Central memory CD4-positive, alpha-beta T cell (primary cell): ENCODE measurements at places on chromosomes 5 and 9.

DNA sequence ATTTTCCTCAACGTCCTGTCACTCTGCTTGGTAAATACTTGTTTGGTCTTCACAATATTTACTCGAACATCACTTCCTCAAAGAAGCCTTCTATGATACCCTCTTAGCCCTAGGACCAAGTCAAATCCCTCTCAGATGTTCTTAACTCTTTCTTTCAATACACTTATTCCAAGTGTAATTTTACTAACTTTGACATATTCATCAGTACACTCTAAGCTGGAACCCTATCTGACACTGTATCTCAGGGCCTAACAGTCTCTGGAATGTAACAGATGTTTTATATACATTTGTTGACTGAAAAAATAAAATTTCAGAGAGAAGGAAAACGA, 19.6 kb downstream of the SIL1 start:
- DNase-seq = no peak

DNA sequence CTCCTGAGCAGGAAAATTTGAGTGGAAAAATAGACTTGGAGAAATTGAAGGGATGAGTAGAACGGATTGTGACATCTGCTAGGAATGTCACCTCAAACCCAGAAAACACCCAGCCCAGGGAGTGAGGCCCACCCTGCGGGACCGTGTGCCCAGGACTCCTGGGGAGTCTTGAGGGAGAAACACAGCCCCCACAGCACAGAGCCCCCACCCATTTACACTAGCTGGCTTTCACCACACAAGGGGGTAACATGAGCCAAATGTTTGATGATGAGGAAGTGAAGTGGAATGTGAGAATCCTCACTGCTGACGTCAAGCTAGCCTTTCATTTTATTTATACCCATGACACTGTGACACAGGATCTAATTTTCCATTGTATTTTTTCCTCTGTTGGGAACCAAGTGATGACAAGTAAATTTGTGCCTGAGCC, 42.8 kb upstream of the PDE8B start:
- DNase-seq = no peak

DNA sequence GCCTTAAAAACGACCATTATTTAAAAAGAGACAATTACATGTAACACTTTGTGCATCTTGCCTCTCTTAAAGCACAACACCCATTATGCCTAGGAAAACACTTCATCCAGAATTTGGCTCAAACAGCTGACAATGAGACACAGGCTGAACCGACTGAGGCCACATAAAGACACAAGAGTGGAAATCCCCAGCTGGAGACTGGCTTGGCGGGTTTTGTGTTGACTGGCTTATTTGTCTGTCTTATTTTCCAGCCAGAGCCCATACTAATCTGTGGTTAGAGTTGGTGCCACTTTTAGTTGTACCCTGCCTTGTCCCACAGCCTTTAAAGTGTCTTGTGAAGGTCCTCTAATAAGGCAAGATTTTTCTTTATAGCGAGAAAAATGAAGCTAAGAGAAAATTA, 21.2 kb downstream of the TRIM14 start:
- peak; percentile 57 for DNase-seq

- no peak for DNase-seq
Measured at GRCh38 chr5:115626445-115626823, 598 bp upstream of the TMED7 start.

- no peak for DNase-seq
Measured at GRCh38 chr5:172743112-172743959, 27.7 kb downstream of the DUSP1 start.

GRCh38 chr5:152606776-152607364, 201.8 kb upstream of the NMUR2 start:
- DNase-seq = no peak

DNA sequence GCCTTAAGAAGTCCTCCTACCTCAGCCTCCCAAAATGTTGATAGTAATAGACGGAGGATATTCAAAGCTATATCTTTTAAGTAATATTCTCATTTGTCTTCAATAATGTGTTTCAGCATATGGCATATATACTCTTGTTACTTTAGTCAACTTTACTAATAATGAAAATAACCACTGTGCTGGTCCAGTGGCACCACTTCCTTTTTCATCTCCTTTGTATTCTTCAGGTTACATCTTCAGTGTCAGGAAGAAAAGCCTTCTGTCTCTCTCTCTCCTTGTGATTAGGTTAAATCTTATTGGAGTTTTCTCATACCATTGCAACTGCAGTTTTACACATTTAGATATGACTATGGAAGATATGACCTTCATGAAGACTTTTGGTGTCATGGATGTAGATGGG, 31.3 kb downstream of the PARP8 start:
- no peak for DNase-seq

DNA sequence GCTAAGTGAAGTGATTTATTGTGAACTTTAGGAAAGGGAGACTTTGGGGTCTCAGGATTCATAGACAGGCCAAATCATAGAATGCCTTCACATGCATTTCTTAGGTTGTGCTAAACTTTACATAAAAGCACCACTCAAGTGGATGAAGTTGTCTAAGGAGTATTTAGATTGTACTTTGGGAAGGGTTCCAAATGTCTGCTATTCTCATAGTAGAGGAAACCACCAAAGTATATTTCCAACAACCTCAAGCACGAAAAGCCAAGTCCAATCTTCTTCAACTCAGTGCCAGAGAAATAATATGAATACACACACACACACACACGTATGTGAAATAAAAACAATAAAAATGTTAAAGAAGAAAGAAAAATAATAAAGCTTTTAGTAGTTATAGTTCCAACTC, 41.8 kb downstream of the ENC1 start:
- no peak for DNase-seq

DNA sequence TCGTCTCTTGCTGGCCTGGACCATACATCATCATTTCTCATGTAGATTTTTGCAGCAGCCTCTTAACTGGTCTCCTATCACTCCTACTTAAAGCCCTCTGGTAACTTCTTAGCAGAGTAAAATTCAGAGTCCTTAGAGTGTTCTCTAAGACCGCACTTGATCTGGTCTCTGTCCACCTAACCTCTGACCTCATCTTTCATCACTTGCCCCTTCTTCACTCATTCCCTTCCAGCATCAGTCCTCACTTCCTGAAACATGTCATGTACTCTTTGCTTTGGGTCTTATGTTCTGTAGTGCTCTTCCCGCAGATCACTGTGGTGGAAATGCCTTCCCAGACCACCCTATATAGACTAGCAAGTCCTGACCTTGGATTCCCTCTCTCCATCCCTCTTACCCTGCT, 9.8 kb downstream of the LARP1 start:
- no peak for DNase-seq

DNA sequence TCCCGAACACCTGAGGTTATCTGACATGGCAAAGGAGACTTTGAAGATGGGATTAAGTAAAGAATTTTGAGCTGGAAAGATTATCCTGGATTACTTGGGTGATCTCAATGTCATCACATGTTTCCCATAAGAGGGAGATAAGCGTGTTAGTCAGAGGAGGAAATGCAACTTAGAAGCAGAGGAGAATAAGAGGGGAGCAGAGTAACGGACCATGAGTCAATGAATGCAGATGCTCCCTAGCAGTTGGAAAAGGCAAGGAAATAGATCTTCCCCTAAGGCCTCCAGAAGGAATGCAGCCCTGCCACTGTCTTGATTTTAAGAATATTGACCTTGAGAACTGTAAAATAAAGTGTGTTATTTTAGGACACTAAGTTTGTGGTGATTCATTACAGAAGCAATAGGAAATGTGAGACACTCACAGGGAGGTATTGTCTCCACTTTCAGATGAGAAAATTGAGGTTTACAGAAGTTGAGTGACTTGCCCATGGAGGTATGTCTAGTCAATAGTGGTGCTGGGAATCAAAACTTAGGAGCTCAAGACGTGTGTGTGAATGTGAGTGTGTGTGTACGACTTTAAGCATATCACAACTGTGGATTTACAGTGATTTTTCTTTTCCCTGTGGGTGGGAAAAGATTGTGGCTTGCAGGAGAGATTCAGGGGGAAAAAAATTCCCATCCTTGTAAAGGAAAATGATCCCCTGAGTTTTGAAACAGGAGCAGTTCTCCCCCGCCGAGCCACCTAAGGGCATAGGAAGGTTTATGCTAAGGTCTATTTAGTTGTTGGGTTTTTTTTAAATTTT, 125.3 kb downstream of the TRIM32 start:
- DNase-seq = no peak

DNA sequence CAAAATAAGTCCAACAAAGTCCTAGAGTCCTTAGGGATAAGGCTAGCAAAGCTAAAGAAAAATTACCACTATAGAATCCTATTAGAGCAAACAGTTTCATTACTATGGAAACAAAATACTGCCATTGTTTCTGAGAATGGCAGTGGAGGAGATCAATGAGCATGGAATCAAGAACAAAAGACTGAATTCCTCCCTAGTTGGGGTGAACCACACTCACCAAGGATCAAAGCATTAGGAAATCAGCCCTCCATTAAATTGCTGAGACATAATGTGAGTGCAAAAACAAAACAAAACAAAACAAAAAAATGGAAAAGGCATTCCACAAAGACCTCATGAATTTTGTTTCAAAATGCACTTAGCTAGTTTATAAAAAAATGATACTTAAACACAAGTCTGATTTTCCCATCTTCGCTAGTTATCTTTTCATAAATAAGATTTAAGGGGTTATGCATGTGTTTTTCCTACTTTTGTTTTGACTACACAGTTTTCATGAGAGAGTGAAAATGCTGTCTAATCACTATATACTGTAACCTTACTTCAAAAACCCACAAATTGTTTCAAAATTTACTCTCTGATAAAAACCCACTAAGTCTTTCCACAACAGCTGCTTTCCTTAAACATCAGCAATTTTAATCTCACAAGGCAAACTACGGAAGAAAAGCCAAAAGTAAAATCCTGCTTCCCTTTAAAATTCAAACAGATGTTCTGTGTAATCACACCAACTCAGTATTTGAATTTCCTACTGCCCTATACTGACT, 9.7 kb downstream of the SERINC5 start:
- DNase-seq = peak; percentile 29

- DNase-seq = no peak
Measured at GRCh38 chr5:154193283-154193682, 2.8 kb downstream of the GALNT10 start.

GRCh38 chr9:127706836-127707241, at the start of gene CFAP157:
CFAP157 (plus strand) TSS chr9:127706988; CDS start chr9:127707032, 44 bp downstream.
- DNase-seq = no peak

DNA sequence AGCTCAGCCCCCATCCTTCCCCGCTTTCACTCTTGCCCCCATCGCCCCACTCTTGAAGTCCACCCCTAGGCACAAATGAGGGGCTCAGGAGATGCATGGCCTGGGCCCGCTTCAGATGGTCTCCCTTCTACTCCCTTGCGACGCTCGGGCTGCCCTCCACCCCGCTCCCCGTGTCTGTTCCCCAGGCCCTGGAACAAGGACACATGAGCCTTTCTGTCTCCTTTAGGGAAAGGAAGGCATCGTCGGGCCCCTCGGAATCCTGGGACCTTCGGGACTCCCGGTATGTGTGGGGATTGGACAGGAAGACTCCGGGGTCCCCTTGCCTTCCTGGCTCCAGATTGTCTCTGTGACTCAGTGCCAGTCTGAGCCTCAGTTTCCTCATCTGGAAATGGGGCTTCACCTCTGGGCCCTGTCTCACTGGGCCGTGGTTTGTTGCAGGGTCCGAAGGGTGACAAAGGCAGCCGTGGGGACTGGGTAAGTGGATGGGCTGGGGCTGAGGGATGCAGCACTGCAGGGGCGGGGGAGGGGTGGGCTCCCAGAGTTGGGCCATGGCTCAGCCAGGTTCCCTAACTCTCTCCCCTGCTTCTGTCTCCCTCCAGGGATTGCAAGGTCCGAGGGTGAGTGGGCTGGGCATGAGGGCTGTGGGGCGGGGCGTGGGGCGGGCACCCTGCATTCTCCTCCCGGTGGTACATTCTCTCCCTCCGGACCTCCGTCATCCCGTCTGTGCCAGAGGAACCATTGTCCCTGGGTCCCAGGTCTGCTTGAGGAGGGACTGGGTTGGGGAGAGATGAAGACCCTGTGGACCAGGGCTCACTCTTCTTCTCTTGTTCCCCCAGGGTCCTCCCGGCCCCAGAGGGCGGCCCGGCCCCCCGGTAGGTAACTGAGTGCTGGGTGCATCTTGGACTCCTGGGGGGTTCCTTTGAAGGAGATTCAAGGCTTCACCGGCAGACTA, 21.8 kb upstream of the ORM1 start:
- no peak for DNase-seq

DNA sequence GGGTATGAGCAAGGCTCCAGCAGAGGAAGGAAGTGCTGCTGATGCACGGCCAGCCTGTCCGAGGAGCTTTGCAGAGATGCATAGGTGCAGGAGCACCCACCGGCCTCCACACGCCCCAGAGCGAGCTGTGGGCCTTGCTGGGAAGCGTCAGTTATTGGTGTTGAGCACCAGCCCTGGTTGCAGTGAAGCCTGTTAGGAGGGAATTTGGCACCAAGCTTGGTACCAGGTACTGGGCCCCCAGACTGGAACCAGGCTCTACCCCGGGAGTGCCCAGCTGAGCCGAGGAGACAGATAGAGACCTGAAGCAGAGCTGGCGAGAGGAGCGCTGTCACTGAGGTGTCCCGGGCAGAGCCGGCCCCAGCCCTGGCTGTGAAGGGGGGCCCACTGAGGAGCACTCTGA, 5.2 kb downstream of the TCF7 start:
- no peak for DNase-seq

DNA sequence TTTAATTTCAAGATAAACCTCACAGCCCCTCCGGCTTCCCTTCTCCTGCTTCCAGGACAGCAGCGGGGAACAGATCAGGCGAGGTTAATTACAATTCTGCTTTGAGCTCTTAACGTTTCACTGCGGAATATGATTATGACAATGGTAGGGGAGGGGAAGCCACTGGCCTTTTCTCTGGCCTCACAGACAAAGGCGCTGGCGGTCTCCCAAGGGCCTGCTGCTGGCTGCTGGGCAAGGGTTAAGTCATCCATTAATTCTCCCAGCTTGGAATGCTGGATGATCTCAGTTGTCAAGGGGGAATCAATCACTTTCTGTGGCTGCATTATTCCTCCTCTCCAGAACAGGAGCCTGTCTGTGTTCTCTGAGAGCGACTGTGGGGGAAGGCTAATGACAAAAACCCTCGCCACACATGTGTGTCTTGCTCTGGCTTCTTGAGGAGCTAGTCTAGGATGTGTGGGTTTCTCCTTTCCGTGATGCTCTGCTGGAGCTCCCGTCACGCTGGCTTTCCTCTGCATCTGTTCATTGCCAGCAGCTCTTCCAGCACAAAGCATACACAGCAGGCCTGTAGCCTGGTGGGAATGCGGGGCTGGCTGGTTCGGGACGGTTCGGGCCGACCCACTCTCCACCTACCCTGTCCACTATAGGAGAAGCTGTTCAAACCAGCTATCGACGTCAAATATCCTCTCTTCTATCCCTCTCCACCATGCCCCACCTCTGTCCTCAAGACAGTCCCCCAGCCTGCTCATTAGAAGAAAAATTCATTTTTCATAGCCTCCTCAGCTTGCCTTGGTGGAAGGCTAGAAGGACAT, 82.8 kb downstream of the DCP2 start:
- DNase-seq = no peak

DNA sequence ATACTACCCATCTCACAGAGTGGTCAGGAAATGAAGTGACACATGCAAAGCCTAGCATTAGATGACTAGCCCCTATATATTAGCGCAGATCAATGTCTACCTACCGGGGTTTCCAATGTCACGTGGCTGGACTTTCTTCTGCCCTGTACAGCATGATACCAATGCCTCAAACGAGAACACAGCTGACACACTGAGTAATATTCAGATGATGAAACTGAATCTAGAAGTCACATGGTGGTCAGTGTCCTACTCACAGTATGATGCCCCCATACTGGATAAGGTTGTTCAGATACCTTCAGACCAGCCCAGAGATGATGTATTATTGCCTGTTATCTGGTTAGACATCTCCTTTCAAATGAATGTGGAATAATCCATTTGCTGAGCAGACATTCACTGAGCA, 71.1 kb upstream of the FRRS1L start:
- DNase-seq = no peak

GRCh38 chr9:127418037-127418471, 6.1 kb upstream of the ZNF79 start:
- DNase-seq = peak; percentile 20

- DNase-seq = no peak
Measured at GRCh38 chr5:78416677-78417425, 56.4 kb downstream of the SCAMP1 start.
